ENCODE measurements at places on chromosomes 13 and 19.
A peak's percentile ranks its signal among the peaks of the same experiment; 100 is the strongest.

GRCh38 chr13:48233046-48233888 lies at the start of gene ITM2B:
ITM2B (plus strand) TSS chr13:48233206; CDS start chr13:48233361, 155 bp downstream.
- DNase-seq = peak; percentile 43

DNA sequence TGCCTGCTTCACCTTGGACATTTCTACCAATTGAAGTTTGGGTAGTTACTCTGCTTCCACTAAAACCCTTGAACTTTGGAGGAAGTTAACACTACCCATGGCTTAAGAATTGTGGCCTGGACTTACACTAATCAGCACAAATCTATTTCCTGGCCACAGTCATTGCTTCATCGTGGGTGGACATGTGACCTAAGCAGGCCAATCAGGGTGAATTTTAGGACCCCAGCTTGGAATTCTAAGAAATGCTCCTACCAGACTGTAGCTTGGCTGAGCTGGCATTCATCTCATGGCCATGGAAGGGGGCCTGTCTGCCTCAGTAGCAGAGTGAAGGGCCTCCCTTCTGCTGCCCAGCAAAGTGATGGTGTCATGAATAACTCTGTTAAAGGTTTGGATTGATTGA lies 58.3 kb upstream of the SLC15A1 start:
- DNase-seq = no peak

- no peak for DNase-seq
These were observed 26.5 kb downstream of the ZNF607 start for GRCh38 chr19:37692956-37693620.

GRCh38 chr19:566403-566802 lies 6.0 kb upstream of the BSG start:
- DNase-seq = no peak

DNA sequence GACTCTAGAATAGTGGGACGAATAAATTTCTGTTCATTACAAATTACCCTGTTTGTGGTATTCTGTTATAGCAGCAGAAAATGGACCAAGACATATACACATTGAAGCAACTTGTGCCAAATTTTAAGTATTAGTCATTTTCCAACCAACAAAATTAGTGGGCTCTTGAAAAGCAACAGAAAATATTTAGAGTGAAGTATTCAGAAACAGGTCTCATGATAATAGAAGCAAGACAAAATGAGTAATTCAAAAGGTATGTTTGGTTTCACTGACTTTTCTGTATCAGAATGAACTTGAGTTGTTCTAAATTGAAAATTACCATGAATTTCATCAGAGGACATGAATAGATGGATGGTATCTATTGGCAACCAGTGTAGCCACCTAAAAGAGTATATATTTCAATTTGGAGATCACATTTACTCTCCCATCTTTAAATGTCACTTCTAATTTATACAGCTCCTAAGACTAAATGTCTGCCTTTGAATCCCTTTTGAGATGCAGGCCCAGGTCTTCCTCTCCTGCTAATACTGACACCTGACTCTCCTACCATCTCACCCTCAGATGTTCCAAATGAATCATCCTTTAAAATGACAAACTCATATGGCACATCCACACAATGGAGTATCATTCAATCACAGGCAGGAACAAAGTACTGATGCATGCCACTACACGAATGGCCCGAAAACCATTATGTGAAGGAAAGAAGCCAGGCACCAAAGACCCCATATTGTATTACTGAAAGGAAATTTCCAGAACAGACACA lies 40.7 kb upstream of the DOCK9 start:
- no peak for DNase-seq

- no peak for DNase-seq
These were observed 19.1 kb downstream of the SYDE1 start for GRCh38 chr19:15126131-15126910.

DNA sequence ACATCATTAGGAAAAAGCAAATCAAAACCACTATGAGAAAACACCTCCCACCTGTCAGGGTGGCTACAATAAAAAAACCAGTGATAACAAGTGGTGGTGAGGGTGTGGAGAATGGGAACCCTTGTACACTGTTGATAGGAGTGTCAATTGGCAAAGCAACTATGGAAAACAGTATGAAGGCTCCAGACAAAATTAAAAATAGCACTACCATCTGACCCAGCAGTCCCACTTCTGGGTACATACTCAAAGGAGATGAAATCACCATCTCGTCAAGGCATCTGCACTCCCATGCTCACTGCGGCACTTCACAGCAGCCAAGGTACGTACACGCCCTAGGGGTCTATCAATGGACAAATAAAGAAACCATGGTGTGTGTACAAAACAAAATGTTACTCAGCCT lies 715.1 kb downstream of the UQCRFS1 start:
- no peak for DNase-seq

- peak; percentile 22 for DNase-seq
These were observed 406.3 kb downstream of the COG6 start for GRCh38 chr13:40061466-40062450.

GRCh38 chr19:44984005-44984404 lies 17.3 kb upstream of the RELB start:
- no peak for DNase-seq

DNA sequence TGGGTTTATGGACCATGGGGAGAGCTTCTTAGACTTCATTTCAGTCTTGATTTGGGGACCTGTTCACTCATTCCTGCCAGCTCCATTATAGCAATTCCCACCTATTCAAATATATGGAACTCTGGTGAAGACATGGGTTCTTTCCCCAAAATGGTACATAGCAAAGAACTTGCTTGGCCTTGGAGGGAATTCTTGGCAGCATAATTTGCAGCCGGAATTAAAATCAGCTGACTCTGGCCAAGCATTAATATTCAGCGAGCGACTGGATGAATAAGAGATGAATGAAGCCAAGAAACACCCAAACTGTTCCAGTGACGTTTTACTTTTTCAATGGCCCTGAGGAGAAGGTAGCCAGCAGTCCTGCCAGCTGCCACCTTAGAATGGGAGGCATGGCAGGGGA lies 88.4 kb upstream of the SOX1 start:
- no peak for DNase-seq

DNA sequence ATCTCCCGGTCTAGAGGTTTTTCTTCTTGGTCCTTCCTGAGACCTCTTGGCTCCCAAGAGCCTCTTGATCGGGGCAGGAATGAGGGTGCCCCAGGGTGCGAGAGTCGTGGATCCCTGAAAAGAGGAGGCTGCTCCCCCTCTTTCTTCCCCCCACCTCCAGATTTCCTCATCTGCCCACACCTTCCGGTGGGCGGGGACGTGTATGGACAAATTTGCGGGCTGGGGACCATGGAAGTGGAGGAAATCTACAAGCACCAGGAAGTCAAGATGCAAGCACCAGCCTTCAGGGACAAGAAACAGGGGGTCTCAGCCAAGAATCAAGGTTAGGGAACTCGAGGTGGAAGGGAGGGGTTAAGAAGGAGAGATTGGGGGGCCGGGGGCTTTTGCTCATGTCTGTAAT lies at the start of gene MCEMP1:
MCEMP1 (plus strand) TSS at position 237 of the 400 bp plus-strand sequence; CDS start at position 268, 31 bp downstream.
- DNase-seq = no peak

DNA sequence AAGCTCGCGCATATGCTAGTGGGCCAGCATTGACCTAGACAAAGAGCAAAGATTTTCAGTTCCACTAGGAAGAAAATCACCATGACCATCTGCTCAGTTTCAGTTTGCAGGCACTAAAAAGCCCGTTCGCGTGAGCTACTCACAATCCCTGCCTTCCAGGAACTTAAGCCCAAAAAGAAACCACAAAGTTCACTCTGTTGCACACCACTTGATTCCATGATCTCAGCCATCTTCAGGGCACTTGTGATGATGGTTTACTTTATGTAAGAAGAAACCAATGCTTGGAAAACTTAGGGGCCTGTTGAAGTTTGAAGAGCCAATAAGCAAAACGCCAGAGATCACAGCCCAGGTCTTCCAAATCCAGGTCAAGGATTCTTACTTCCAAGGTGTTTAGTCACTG lies 45.0 kb upstream of the SLC15A1 start:
- no peak for DNase-seq

- no peak for DNase-seq
These were observed 451.7 kb downstream of the EFNB2 start for GRCh38 chr13:106083620-106084350.

Measured in NCI-H2029 (cell line).